ENCODE measurements at places on chromosomes 13 and 19.

DNA sequence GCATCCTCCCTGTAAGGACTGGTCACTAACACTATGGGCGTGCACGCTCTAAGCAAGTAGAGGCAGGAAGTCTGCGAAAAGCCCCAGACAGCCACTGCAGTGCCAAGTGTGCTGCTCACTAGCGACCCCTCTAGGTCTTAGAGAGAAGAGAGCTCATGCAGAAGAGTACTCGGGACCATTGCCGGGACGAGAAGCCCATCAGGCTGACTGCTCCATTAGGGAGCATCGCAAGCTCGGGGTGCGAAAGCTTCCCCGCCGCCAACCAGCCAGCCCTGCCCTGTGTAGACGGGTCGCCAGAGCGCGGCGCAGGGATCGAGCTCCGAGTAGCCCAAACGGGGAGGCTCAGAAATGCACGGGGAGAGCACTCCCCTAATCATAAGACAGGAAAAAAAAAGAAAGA lies 16.6 kb downstream of the POU4F1 start:
- DNase-seq, result no peak

DNA sequence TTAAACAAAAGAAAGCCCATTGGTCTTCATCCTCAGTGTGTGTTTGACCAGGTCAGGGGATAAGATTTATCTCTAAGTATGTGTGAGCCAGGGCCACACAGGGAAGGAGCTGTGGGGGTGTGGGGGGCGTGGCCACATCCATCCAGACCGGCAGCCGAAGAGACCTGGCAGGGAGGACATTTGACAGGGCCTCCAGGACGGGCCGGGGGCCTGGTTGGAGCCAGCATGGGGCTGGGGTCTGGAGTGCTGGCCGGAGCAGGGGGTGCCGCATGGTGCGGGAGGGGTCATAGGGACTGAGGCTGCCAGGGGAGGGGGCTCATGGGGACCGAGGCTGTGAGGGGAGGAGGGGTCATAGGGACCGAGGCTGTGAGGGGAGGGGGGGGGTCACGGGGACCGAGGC lies 20.4 kb upstream of the GNA15 start:
- DNase-seq, result no peak

GRCh38 chr13:77510156-77510555 lies 25.4 kb upstream of the SCEL start:
- no peak for DNase-seq

- DNase-seq, result no peak
Observed at GRCh38 chr13:67650471-67650870, 420.3 kb upstream of the PCDH9 start.

DNA sequence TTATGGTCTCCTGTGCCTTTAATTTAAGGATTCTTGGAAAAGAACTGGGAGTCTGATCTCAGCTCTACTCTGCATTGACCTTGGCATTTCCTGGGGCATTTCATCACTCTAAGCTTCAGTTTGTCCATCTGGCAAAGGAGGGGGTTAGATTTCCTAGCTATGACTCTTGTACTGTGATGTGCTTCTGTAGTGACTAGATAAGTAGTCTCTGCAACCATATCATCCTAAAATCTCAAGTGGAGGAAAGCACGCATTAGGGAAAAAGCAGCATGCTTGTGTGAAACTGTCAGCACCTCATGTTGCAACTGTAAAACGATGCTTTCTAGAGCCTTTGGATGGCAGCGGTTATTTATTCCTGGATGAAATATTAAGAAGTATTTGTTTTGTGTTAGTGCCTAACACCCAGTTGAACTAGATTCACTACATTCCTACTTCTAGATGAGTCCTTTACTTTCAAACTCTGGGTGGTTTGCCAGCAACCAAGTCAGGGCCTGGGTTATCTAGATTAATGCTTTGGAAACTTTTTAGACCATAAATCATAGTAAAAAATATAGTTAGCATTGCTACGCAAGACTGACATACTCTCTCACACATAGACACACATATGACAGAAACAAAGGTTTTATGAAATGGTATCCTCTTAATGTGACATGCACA lies 6.8 kb downstream of the WDFY2 start:
- peak; percentile 75 for DNase-seq

GRCh38 chr13:45258334-45258675 lies 57.5 kb upstream of the KCTD4 start:
- no peak for DNase-seq

- DNase-seq, result no peak
Observed at GRCh38 chr13:95896301-95896700, 156.9 kb downstream of the UGGT2 start.

- DNase-seq, result no peak
Observed at GRCh38 chr13:60453490-60453889, 56.5 kb downstream of the TDRD3 start.

- no peak for DNase-seq
Observed at GRCh38 chr13:73321043-73321442, 262.2 kb downstream of the KLF5 start.

DNA sequence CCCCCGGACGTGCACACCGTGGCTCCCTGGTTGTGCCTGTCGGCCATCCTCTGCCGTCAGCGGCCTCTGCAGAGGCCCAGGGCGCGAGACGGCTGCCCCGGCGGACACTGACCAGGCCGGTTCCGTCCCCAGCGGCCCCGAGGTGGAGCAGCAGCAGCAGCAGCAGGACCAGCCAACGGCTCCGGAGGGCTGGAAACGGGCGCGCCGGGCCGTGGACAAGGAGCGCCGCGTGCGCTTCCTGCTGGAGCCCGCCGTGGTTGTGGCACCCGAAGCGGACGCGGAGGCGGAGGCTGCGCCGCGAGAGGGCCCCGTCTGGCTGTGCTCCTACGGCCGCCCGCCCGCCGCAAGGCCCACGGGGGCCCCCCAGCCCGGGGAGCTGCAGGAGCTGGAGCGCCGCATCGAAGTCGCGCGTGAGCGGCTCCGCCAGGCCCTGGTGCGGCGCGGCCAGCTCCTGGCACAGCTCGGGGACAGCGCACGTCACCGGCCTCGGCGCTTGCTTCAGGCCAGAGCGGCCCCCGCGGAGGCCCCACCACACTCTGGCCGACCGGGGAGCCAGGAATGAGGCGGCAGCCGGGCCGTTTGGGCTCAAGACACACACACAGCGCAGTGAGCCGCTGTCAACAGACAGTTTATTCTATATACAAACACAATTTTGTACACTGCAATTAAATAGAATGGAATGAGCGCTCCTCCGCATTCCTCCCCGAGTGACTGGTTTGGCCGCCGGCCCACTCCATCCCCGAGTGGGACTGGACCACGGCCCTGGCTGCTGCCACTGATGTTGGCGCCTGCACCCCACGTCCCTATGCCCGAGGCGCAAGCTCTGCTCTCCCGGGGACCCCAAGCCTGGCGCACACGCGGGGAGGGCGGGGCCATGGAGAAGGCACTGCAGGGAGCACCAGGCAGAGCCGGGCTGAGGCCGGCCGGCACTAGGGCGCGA lies 9.1 kb downstream of the GRIN3B start:
- peak; percentile 45 for DNase-seq

DNA sequence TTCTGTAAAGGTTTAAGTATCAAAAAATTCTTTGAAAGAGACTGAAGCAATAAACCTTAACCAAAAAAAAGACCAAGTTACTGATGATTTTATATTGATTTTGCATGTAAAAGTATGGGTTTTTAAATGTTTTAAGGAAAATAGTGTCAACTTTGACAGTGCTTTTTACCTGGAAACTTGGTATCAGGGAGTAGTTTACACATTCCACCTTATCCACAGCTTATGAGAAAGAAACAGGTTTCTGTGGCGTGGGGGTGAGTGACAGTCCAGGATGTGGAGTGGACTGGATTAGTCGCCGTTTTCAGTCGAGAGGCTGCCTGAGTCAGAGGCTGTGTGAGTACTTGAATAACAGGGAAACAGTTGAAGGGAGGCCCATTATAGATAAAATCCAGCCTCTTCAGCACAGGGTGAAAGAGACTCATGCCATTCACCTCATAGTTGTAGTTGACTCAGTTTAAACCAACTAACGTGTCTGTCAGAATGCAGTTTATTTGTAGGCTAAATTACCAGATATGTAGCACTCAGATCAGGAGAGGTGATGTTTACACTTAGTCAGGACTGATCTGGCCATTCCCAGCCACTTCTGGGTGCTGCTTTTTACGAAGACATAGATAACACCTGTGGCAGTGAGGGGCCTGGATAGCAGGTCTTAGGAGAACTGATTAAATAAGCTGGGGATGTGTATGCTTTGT lies 595 bp upstream of the GPR183 start:
- no peak for DNase-seq

GRCh38 chr13:44116562-44117332 lies 237.0 kb downstream of the LACC1 start:
- no peak for DNase-seq

- DNase-seq, result no peak
Observed at GRCh38 chr19:29293292-29293691, 80.3 kb upstream of the UQCRFS1 start.

GRCh38 chr13:48653472-48653939 lies at the start of gene CYSLTR2:
Gene CYSLTR2 (plus strand): TSS chr13:48653929. CDS start chr13:48706818, 52,889 bp downstream.
- no peak for DNase-seq

GRCh38 chr13:60112771-60113170 lies 51.0 kb downstream of the DIAPH3 start:
- peak; percentile 2 for DNase-seq

DNA sequence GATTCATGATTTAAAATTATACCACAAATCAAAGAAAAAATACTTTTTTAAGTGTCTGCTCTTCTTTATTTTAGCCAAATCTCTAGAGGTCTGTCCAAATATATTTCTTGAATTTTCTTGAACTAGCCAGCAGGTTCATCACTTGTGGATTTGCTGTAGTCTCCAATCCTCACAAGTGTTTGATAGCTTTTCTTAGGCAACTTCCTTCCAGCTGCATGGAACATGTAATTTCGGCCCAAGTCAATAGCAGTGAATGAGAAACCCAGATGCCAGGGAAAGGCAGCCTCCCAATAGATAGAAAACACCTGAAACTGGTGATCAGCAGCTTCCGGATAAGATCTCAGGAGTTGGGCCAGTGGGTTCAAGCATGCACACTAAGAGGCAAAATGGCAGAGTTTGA lies 15.6 kb upstream of the RNASEH2B start:
- DNase-seq, result no peak

DNA sequence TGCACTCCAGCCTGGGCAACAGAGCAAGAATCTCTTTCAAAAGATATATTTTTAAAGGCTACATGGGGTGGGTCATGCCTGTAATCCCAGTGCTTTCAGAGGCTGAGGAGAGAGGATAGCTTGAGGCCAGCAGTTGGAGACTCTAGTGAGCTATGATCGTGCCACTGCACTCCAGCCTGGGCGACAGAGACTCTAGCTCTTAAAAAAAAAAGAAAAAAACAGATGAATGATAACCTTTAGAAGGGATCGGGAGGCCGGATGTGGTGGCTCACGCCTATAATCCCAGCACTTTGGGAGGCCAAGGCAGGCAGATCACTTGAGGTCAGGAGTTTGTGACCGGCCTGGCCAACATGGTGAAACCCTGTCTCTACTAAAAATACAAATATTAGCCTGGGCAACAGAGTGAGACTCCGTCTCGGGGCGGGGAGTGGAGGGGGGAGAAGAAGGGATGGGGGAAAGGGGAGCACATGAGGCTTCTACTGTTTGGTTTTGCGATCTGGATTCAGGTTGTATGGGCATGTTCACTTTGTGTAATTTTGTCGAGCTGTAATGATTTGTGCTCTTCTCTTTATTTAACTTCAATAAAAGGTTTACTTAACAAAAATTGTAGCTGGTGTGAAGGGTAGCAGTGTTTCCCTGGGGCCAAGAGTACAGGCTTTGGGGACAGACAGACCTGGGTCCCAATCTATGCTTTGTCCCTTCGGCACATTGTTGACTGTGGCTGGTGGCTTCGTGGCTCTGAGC lies 1.1 kb upstream of the PSMC4 start:
- no peak for DNase-seq

GRCh38 chr19:28396287-28396831 lies 816.6 kb downstream of the UQCRFS1 start:
- DNase-seq, result no peak

- no peak for DNase-seq
Observed at GRCh38 chr13:62625214-62625881, 1209.7 kb upstream of the PCDH20 start.

DNA sequence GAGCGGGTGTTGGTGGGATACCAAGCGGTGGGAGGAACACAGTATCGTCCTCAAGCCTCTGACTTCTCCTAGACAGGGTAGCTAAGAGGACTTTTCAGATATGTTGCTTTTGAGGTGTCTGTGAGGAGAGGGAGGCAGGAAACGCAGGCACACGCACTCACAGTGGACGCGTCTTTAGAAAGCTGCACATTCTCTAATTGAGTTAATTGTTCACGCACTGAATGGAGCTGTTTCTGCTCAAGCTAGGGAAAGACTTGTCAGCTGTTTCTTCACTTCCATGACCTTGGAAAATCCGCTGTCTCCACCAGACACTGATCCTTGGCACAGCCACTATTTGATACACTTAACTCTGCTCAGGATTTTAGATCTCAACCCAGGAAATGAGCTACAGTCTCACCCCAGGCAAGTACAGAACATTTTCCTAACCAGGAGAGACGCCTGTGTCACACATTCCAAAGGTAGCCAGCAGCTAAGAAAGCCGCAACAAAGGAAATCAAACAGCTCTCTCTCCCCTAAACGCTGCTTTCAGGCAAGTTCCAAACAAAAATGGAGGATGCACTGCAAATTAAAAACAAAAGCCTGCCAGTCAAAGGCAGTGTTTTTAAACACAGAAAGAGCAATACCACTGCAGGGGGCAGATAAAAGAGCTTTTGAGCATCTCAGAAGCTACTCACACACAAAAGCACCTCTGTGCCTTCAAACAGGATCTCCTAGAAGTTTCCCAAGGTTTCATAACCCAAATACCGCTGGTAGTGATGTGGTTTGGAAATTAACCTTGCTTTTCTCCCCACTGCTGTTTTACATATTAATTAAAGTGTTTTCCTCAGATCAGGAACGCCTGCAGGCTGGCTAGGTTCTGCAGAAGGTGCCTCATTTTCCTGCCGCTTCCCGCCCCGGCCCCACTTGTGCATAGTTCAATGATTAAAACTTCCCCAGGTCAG lies 57.3 kb downstream of the IRS2 start:
- DNase-seq, result peak; percentile 36

DNA sequence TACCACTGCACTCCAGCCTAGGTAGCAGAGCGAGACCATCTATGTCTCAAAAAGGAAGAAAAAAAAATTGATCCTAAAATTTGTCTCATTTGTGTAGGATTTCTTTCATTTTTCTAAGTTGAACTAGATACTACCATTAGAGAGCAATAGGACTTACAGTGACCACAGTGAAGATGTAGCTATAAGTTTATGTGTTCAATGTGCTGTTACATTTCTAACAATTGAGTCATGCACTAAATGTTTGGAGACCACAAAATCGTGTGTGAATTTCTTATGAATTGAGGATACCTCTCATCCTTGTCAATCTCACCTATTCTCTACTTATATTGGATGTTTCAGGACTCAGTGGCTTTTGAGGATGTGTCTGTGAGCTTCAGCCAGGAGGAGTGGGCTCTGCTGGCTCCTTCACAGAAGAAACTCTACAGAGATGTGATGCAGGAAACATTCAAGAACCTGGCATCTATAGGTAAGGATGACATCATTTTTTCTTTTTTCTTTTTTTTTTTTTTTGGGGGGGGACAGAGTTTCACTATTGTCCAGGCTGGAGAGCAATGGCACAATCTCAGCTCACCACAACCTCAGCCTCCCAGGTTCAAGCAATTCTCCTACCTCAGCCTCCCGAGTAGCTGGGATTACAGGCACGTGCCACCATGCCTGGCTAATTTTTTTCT lies 12.8 kb downstream of the ZNF791 start:
- DNase-seq, result no peak

GRCh38 chr13:103203735-103204330 lies 137.6 kb upstream of the SLC10A2 start:
- no peak for DNase-seq

GRCh38 chr19:15532779-15533521 lies 24.6 kb downstream of the CYP4F22 start:
- no peak for DNase-seq

- DNase-seq, result no peak
Observed at GRCh38 chr13:56706485-56706884, 434.2 kb upstream of the PRR20A start.

GRCh38 chr19:5665781-5666513 lies 14.4 kb downstream of the MICOS13 start:
- peak; percentile 29 for DNase-seq

Measured in trophoblast cell (in vitro differentiated cells and primary cell).